ENCODE measurements at places on chromosomes 6 and 20.

DNA sequence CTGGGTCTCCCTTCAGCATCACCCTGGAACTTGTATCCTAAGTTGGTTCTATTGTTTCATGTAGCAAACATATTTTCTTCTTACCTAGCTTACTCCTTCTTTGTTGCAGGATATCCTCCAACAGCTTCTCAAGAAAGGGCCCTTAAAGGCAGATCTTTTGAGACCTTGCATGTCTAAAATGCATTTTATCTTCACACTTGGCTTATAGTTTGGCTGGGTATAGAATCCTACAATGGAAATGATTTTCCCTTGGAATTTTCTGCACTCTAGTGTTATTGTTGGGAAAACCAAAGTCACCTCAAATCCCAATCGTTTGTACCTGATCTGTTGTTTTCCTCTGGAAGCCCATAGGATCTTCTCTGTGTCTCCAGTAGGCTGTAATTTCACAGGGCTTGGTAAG is 12.1 kb upstream of the TGM6 start:
- no peak for DNase-seq

DNA sequence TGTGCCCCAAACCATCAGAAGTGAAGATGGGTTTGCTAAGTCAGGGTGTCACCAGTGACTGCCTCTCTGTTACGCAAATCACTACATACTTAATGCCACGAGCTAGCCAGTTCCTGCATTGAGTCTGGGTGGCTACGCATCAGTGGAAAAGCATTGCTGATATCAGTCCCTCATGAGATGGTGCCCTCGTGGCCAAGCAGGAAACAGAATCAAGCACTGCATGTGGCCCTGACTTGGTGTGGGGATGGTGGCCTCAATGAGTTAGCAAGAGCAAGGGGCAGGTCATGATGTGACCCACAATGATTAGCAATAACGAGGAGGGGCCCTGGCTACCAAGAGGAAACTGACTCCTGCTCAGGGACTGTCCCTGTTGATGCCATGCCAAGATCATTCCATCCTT is 51.6 kb upstream of the FNDC1 start:
- no peak for DNase-seq

- DNase-seq: peak; percentile 27
Measured at GRCh38 chr6:136846046-136846445, 23.7 kb downstream of the PEX7 start.

GRCh38 chr20:51331481-51331880 is 211.0 kb downstream of the NFATC2 start:
- DNase-seq: no peak

DNA sequence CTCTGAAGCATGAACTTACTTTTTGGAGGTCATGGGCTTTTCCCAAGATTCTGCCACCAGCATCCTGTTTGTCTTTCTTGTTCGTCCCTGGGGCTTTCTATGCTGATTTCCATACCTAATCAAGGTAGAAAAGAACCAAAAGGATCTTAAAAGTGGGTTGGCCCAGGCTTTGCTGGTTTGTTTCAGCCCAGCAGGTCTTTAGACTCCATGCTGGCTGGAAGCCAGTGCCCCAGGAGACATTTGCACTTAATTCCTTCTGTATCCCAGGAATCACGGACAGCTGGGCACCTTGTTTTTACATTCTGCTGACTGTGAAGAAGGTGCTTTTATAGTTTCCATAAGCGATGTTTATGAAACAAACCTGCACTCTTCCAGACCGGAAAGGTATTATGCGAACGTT is 195.9 kb downstream of the CDH4 start:
- no peak for DNase-seq

DNA sequence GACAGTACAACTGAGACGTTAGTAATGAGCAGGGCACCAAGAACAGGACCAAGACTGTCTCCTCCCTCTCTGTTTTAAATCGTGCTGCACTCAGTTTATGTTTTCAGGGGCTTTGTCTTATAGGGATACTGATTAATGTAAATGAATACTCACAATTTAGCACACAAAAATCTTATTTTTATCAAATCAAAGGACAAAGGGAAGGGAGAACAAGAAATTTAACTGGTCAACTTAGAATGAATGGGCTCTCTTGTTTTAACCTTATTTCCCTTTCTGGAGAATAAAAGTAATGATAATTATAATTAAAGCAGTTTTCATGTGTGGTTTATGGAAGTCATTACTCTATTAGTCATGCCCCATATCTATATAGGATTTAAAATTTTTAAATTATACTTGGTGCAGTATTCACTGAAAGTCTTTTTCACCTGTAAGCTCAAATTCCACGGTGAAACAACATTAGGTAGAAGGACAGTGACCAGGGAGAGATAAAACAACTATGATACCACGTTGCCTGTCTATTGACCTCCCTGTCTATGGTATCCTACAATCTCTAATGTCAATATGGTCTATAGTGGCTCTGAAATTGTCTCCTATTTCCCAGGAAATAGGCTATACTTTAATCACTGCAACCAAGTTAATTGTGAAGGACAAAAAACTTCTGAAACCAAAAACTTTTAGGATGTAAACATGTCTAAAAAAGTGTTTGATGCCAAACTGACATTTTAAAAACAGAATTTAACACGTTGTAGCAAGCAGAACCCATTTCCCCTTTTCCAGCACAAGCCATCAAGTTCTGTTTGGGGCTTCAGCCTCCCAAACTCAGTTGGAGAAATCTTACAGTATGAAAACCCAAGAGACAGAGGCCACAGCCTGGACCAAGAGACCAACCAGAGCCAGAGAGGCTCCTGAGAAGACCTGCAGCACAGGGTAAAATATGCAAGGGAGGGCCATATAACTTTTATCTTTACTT is 15.0 kb downstream of the ELOVL5 start:
- no peak for DNase-seq

GRCh38 chr6:169890049-169890448 is 138.6 kb downstream of the ERMARD start:
- DNase-seq: no peak

DNA sequence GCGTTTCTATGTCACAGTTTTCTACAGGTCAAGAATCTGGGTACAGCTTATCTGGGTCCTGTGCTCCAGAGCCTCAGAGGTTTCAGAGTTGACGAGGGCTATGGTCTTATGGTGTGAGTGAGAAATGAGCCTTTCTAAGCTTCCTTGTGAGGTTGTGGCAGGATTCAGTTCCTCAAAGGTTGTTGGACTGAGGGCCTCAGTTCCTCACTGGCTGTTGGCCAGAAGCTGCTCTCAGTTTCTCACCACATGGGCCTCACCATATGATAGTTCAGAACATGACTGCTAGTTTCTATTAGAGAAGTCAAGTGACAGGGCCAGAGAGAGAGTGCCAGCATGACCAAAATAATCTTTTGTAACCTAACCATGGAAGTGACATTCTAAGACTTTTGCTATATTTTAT is 96.1 kb downstream of the NUS1 start:
- no peak for DNase-seq

DNA sequence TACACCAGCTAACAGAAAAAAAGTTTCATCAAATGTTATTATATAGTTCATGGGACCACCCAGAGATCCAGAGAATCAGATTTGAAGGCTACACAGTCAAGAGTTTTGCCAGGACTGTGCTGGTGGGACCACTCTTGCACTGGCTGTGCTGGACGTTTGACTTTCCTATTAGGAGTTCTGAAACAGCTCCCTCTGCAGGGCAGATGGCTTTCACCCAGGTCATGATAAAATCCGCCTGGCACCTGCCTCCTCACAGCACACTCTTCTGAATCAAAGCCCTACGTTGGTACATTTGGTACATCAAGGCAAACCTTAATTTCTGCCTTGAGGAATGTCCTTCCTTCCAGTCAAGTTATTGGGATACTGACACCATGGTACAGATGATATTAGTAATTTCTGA is 302.1 kb downstream of the ZNF217 start:
- DNase-seq: no peak

DNA sequence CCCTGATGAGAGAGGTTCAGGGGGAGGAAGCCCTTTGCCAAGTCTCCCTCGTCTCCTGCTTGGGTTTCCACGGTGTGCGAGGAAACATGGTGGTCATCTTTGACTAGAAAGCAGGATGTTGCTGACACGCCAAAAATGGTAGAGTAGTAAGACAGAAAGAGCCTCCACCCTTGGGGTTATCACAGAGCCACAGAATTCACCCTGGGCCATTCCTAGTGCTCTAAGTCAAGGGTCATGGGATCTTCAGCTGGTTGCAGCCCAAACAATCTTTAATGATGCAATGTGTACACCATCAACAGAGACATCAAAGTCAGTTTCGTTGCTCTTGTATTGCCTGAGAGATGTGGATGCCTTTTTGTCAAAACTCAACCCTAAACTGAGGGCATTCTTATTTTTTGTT is 201.9 kb downstream of the LY86 start:
- no peak for DNase-seq

DNA sequence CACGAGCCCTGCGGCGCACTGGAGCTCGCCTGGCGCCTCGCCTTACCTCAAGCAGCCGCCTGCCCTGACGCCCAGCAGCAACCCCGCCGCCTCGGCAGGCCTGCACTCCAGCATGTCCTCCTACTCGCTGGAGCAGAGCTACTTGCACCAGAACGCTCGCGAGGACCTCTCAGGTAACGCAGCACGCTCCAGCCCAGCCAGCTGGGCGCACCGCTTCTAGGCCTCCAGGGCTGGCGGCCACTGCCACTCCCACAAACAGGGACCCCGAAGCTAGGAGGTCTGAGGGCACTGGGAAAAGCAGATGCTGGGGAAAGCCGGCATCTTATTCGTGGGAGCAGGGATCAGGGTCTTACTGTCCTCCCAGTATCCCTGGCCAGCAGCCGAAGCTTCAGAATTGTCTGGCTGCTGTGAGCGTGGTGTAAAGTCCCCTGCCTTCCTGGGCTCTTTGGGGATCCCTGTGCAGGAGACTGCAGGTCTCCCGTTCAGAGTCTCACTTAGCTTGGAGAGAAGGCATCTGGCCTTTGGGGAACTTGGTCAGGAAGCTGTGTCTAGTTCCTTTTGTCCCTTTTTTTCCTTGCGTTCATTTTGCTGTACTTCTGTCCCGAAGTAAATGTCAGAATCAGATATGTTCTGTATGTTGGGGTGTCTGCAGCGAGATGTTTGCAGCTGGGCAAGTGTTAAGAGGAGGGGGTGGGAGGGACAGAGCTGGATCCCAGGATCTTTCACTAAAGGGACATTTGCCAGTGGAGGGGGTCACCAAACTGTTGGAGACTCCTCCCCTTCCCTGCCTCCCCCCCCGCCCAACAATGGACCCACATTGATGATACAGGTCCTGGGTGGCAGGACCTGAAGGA is 1.8 kb downstream of the FOXF2 start:
- no peak for DNase-seq

GRCh38 chr6:110556317-110557110 is 80.1 kb upstream of the SLC22A16 start:
- DNase-seq: no peak

- DNase-seq: no peak
Measured at GRCh38 chr6:157786221-157786620, 36.8 kb upstream of the SNX9 start.
